Stimulated activated CD4-positive, alpha-beta T cell treated with anti-CD3 and anti-CD28 coated beads, Interleukin-1b, Interleukin-23, amount 100 ng/mL, for 1 hour (primary cell): ENCODE measurements at places on chromosomes 6 and 20.

DNA sequence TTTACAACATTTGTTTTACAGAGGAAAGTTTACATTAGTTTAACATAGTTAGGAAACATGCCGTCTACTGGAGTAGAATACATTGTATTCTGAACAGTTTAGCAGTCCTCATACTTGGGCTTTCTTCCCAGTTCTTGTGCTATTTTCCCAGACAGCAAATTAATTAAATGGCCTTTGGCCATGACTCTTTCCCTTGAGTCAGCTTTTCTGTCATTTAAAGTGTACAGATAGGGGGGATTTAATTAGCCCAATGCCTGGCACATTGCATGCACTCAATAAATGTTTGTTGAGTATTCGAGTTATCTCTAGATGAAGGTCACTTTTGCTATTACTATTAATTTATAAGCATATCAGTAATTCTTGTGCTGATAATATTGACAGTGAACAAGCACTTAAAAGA lies 1.6 kb downstream of the TMEM244 start:
- no peak for DNase-seq

GRCh38 chr6:6008089-6008647 lies 1.4 kb upstream of the NRN1 start:
- no peak for DNase-seq

GRCh38 chr6:153957394-153957793 lies 81.6 kb upstream of the OPRM1 start:
- DNase-seq = no peak

DNA sequence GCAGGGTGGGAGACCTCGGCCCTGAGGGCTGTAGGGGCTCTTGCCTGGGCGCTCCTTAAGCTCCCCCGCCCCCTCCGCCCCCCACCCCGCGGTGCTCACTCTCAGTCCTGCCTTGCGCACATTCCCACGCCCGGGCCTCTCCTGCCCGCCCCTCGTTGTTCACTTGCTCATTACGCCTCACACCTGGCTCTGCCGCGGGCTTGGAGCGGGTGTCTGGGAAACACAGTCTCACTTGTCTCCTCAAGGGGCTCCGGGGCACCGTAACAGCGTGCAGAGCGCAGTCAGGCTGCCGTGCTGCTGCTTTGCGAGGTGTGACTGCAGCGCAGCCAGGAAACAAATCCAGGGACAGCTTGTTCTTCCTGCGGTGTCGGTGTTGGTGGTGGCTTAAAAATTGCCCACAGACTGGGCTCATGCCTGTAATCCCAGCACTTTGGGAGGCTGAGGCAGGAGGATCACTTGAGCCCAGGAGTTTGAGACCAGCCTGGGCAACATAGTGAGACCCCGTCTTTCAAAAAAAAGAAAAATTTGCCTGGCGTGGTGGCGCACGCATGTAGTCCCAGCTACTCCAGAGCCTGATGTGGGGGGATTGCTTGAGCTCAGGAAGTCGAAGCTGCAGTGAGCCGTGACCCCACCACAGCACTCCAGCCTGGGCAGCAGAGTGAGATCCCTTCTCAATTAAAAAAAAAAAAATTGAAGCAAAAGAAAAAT lies 4.6 kb downstream of the NPBWR2 start:
- no peak for DNase-seq

GRCh38 chr6:155867682-155868081 lies 412.0 kb upstream of the NOX3 start:
- DNase-seq = no peak

DNA sequence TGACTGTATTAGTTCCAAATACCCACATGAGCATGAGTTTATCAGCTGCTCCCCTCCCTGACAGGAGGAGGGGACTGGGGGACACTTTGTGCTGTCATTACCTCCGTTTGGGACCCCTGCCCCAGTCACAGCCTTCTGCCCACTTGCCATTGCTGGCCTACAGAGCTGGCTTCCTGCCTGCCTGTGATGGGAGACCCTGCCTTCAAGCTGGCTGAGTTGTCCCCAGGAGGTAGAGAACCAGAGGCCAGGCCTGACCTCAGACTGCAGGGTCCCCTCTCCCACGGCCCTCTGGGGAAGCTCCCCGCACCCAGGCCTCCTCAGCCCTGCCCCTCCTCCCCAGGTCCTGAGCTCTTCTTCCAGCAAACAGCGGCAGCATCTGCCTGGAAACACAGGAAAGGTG lies 105.5 kb downstream of the JPH2 start:
- no peak for DNase-seq

DNA sequence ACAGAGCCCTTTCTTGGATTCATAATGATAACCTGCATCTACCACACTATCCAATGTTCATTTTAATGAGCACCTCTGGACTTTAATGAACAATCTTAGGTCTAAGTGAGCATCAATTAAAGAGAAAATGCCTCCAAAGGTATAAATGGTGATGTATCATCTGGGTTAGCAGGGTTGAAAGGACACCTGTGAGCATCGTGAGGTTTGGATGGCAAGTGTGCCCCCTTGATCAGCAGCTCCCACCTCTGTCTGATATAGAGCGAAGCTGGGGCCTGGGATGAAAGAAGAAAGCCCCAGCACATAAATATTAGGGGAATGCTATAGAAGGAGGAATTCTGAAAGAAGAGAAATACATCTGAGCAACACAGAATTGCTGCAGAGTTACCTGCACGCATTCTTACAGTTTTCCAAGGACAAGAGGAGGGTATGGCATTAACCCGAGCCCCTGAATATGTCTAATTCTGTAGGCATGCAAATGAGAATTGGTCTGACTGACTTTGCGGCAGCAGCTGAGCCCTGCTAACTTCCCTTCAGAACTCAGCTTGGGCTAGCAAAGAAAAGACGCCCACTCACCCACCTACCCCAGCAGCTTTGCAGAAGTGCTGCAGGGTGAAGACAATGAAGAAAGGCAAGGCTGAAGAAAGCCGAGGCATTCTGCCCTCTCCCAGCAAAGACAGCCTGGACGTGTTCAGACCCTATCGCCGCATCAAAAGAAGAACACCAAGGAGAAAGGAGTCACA lies 136.2 kb downstream of the GMPR start:
- no peak for DNase-seq

GRCh38 chr20:33539129-33539528 lies 49.2 kb downstream of the CBFA2T2 start:
- no peak for DNase-seq

GRCh38 chr20:45647441-45648050 lies 16.5 kb upstream of the WFDC9 start:
- no peak for DNase-seq

DNA sequence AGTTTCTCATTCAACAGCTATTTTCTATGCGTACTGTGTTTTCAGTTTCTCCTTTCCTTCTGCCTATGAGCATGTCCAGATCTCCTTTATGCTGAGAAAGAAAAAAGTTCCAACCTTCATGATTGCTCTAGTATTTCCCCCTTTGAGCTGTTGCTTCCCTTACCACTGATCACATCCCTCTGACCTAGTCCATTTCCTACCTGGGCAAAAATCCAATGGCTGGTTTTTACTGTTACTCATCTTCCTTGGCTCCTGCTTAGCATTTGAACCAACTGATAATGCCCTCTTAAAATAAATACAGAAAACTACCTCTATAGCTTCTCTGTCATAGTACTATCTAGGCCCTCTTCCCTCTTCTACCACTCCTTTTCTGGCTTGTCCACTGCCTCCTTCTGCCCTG lies 6.0 kb downstream of the RFX6 start:
- DNase-seq = no peak

- DNase-seq = no peak
Observed at GRCh38 chr6:158816329-158816728, 2.8 kb downstream of the EZR start.

DNA sequence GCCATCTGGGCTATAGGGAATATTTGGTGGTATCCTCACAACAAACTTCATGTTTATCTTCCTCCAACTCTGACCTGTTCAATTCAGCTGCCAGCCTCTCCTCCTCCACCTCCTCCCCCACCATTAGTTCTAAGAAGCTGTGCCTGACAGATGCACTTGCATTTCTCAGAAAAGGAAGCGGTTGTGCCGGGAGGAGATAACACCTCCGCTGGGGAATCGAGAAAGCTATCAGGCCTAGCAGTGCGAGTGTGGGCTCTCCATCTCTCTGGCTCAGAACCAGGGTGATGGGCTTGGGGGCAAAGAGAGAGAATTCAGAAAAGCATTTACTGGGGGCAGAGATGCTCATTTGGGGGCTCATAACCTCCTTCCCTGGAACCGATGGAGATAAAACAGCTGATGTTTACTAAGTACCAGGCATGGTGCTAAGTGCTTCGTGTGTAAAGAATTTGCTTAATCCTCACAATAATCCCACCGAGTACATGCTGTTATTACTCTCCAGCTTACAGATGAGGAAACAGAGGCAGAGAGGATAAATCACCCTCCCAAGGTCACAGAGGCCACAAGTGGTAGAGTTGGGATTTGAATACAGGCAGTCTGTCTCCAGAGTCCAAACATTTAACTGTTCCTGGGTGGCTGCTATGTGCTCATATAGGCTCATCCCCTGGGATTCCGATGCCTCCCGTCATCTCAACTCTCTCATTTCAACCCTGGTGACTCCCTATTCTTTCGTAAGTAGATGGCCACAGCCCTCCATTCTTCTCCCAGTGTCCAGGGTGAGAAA lies 38.3 kb downstream of the COX4I2 start:
- DNase-seq = peak; percentile 17

GRCh38 chr20:55054453-55054852 lies 579.1 kb downstream of the DOK5 start:
- DNase-seq = no peak

- no peak for DNase-seq
Observed at GRCh38 chr6:39642270-39642669, 82.9 kb downstream of the KIF6 start.

GRCh38 chr6:6686176-6686575 lies 97.7 kb downstream of the LY86 start:
- DNase-seq = no peak

- DNase-seq = no peak
Observed at GRCh38 chr6:25363427-25363826, 84.3 kb downstream of the CARMIL1 start.

- no peak for DNase-seq
Observed at GRCh38 chr6:89098461-89098860, 17.9 kb downstream of the PNRC1 start.

DNA sequence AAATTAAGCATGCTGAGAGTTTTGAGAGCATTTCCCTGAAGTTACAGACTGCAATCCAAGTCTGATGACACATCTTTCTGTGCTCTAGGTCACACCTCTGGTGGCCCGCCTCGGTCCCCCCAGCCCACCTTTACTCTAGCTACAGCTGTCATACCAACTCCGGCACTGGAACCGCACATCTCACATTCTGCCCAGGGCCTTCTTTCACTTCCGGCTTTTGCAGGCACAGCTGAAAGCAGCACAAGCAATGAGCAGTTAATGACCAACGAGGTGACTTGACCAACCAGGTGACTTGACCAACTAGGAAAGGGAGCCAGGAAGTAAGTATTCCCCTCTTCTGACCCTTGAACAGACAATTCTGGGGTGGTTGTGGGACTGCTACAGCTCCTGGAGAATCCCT lies 88.6 kb upstream of the MOCS1 start:
- DNase-seq = no peak

- DNase-seq = no peak
Observed at GRCh38 chr6:105988812-105989577, 97.1 kb upstream of the PRDM1 start.

DNA sequence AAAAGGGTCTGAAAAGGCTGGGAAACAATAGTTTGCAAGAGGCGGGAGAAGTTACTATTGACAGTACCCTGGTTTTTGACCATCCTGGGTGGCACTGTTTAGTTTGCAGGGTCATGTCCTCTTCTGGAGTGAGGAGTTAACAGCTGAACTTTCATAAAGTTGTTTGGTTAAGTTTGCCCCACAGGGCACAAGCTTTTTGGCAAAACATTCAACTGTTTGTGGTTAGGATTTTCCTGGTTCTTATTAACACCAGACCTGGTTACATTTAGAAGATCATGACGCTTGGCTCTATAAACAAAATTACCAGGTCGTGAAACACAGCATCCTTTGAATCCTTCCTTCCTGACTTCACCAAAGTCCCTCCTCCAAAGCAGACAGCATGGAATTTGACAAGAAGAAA lies 106.1 kb downstream of the RIN2 start:
- DNase-seq = no peak

DNA sequence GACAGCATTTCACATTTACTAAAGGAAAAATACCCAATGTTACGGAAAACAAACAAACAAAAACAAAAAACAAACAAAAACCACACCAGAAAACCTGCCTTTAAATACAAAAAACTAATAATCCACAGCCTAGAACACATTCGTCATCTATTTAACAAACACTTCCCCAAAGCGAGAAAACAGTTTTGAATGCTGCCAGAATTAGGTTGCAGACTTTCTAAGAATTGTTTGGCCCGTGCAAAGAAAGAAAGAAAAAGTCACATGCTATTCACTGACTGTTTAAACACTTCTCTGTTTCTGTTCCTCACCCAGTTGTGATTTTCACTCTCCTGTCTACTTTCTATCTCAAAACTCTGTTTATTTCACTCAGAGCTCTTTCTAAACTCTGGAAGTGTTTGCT lies 52.5 kb downstream of the BCAS1 start:
- DNase-seq = no peak

GRCh38 chr20:39549733-39550132 lies 587.6 kb downstream of the DHX35 start:
- DNase-seq = no peak

DNA sequence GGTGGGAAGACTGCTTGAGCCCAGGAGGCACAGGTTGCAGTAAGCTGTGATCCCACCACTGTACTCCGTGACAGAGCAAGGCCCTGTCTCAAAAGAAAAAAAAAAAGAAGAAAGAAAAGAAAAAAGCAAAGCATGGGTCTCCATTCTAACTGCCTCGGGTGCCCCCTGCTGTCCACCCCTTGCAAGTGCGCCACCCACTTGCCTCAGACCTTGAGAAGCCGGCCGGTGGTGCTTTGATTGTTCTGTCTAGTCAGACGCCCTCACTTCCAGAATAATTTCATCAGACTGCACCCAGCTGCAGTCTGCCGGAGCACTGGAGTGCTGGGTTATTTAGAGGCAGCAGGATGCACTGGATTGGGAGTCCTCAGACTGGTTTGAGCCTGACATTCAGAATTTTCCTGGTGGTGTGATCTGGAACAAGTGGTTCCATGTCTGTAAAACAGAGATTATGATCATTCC lies 17.6 kb upstream of the TM9SF4 start:
- peak; percentile 58 for DNase-seq

DNA sequence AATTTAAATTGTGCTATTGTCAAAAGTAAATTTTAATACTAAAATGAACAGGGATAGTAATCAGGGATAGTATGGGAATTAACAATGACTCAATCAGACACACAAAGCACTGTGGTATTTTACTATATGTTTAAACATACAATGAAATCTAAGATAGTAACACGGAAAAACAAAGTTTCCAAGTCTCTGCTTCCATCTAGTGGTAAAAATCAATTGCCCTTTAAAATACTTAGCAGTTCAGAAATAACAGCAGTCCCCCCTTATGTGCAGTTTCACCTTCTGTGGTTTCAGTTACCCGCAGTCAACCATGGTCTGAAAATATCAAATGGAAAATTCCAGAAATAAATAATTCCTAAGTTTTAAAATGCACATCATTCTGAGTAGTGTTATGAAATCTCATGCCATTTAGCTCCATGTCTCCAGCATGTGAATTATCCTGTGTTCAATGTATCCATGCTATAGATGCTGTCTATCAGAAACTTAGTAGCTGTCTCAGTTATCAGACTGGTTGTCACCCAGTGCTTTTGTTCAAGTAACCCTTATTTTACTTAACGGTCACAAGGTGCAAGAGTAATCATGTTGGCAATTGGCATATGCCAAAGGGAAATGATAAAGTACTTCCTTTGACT lies 58.5 kb downstream of the AHI1 start:
- no peak for DNase-seq

- DNase-seq = no peak
Observed at GRCh38 chr6:4297348-4297747, 162.0 kb upstream of the ECI2 start.
